ENCODE measurements at places on chromosomes 7 and 10.

DNA sequence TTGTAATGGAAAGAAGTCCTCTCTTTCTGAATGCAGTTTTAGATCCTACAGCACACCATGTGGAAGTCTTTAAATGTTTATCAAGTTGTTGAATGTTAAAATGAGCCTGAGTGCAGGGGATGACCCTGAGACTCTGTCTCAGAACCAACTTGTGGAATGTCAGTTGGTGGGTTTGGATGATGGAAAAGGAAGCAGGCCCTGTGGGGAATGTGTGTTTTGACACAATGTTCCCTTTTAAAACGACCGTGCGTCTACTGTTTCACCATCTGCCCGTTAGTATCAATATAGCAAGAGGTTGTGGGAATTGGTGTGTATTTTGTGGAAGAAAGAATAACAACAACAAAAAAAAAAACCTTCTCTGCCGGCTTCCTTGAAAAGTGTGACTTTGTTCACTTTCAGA lies 8.3 kb downstream of the DYNC1I1 start:
- DNase-seq = no peak

DNA sequence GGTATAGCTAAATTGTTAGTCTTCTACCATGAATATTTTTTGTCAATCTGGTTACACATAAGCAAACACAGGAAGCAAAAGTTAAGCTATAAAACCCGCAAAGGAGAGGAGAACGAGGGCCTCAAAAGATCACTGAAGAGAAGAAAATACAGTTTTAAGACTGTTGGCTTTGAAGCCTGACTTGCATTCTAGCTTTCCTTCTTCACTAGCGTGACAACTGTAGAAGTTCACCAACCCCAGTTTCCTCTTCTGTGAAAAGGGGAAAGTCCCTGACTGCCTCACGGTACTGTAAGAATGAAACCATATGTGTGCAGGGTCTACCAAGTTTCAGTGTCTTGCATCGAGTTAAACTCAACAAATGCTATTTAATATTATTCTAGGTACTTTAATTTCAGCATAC lies 7.5 kb upstream of the LRRN3 start:
- peak; percentile 46 for DNase-seq

DNA sequence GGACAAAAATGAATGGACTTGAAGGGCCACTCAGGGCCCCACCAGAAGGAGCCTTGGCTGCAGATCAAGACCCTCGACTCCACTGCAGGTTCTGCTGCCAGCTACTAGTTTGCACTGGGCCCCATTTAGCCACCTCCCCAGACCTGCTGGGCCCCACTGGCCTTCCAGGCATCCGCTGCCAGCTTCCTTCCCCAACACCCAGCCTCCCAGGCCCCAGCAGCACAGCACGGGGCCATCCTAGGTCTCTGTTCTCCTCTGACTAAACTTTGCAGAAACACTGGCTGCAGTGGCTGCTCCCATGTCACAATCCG lies 277.4 kb upstream of the KLF14 start:
- DNase-seq = peak; percentile 46

- DNase-seq = peak; percentile 90
Measured at GRCh38 chr10:88835096-88835909, 16.3 kb downstream of the ANKRD22 start.

- DNase-seq = no peak
Measured at GRCh38 chr7:17384400-17384799, 85.9 kb downstream of the AHR start.

GRCh38 chr7:12635830-12636229 lies 51.6 kb upstream of the ARL4A start:
- no peak for DNase-seq

DNA sequence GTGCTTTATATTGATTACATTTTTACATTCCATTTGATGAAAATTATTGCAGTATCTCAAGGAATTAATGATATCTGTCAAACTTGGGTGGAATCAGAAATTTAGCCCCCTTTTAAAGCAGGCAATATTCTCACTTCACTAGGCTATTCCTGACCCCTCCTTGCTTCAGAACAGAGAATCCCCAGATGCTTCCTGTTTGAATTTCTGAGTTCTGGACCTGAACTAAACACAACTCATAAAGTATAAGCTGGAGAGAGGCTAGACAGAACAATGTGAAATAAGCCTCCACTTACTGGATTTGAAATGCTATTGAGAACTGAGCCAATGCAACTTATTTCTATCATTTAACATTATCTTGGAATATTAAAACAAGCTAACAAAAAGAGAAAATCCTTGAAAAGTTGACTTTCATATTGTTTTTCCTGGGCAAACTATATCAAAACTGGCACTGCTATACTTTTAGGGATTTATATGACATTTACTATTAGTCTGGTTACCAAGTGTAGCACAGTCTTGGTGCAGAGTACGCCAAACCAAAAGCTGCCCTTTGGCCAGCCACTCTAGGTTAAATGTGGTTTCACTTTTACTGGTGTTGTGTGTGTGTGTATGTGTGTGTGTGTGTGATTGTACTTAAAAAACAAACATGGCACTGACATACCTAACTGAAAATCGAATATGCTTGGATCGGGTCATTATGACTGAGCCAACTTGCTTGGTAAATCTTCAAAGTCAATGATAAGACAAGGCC lies 19.0 kb upstream of the AGMO start:
- no peak for DNase-seq

Measured in stimulated activated naive CD8-positive, alpha-beta T cell treated with anti-CD3 and anti-CD28 coated beads, Interleukin-15, Interleukin-2, amounts not matched to agents 100 U/mL and 50 U/mL, for 24 hours (primary cell).